ENCODE measurements at places on chromosomes 3 and 15.

DNA sequence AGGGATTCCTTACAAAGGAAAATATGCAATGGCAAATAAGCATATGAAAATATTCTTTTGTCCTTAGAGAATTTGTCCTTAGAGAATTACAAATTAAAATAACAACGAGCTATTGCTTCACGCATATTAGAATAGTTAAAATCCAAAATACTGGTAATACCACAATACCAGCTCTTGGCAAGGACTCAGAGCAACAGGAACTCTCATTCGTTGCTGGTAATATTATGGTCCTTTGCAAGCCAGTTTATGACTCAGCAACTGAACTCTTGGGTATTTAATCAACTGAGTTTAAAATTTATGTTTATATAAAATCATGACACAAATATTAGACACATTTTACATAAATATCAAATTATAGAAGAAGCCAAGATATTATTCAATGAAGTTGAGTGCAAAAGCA lies 1730.4 kb downstream of the SI start:
- no peak for DNase-seq

GRCh38 chr15:77507143-77507897 lies 86.6 kb downstream of the HMG20A start:
- no peak for DNase-seq

DNA sequence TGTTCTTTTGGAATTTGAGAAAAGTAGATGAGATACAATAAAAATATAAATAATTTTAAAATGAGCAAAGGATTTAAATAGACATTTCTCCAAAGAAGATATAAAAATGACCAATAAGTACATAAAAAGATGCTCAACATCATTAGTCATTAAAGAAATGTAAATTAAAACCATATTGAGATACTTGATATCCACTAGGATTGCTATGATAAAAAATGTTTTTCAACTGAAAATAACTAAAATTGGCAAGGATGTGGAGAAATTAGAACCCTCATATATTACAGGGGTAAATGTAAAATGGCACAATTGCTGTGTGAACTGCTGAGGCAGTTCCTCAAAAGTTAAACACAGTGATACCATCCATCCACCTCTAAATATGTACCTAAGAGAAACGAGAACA lies 38.8 kb downstream of the LRRFIP2 start:
- DNase-seq = no peak

DNA sequence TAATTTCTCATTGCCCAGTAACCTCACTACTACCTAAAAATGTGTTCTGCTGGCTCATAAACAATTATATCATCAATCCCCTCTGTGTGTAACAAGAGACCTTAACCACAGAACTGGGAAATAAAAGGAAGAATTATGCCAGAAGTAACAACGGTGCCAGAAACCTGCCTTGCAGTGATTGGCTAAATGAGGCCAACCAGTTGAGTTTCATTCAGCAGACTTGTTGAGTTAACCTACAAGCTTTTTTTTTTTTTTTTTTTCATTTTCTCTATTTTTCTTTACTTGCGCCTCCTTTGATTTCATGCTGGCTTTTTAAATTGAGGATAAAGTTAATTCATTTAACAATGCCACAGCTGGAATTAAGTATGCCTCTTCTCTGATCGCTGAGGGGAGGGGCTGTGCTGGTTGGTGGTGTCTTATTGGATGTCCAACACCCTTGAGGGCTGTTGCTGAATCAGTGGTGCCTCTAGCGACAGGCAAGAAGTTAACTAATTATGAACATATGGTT lies 30.0 kb upstream of the GMNC start:
- DNase-seq = no peak

Measured in left kidney (tissue), 8 donors.